AG08396 (cell line): ENCODE measurements at places on chromosomes 1 and 21.
A peak's percentile ranks its signal among the peaks of the same experiment; 100 is the strongest.

- no peak for DNase-seq
Measured at GRCh38 chr1:228455715-228456114, 31.5 kb upstream of the RNF187 start.

DNA sequence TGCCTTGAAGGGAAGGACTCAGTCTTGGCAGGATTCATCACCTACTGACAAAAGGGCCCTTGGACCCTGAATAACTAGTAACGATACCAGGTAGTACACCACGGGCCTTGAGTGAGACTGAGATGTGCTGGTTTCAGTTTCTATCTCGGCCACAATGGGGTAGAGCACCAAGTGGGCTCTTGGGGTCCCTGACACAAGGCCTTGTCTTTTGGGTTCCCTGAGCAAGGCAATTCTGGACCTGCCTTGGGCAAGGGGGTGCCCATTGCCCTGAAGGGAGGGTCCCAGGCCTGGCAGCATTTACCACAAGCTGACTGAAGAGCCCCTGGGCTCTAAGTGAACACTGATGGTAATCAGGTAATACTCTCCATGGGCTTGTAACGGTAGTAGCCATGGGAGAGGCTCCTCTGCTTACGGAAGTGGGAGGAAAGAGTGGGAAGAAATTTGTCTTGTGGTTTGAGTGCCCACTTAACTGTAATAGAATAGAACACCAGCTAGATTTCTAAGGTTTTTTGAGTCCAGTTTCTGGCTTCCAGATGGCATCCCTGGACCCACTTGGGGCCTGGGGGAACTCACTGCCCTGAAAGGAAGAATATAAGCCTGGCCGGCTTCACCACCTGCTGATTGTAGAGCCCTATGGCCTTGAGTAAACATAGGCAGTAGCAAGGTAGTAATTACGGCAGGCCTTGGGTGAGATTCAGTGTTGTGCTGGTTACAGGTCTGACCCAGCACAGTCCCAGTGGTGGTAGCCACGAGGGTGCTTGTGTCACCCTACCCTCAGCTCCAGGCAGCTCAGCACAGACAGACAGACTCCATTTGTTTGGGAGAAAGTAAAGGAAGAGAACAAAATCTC, 58.5 kb downstream of the WDR4 start:
- no peak for DNase-seq

DNA sequence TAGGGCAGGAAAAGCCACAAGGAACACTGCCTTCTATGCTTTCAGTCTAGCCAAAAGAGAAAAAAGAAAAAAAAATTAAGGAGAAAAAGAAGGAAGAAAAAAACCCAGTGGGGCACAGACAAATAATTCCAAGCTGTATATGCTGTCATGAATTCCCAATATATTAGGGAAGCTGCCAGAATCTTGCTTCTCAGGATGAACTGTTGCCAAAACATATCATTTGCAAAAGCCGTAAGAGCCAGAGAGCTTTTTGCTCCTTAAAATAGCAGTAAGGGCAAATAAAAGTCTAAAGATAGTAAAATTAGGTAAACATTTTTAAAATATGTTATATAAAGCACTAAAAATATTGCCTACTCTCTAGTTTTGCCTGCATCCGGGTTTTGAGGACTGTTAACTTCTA, 52.1 kb downstream of the PGM1 start:
- DNase-seq, result no peak

DNA sequence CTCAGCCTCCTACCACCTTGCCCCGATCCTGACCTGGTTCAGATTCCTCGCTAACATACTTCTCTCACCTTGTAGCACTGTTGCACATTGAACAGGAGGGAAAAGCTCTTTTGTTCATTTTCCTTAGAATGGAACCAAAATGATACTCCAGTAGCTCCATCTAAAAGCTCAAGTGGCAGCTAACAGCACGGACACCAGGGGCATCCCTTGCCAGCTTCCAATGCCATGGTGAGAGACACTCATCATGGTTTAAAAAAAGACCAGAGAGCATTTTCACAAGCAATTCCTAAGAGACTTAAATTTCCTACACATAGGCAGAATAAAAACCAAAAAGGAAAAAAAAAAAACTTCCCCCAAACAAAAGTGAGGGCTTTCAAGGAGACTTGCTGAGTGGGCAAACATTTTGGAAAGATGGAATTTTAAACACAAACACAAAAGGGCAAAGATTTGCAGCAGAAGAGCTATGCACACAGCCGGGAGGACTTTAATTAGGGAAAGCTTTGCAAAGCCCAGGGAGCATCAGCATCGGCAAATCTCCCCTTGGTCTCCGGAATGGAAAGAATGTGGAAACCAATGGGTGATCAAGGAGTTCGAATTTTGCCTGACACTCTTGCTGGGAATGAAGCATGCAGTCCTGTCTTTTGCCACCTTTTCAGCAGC, 84.3 kb downstream of the CAPZB start:
- no peak for DNase-seq

- DNase-seq, result no peak
Measured at GRCh38 chr1:244137725-244138124, 86.6 kb downstream of the ZBTB18 start.

GRCh38 chr1:55554611-55555010, 339.4 kb upstream of the USP24 start:
- DNase-seq, result no peak

GRCh38 chr1:33602271-33602670, 129.8 kb downstream of the ZSCAN20 start:
- DNase-seq, result no peak

GRCh38 chr1:218823291-218823900, 350.3 kb upstream of the LYPLAL1 start:
- DNase-seq, result peak; percentile 22

DNA sequence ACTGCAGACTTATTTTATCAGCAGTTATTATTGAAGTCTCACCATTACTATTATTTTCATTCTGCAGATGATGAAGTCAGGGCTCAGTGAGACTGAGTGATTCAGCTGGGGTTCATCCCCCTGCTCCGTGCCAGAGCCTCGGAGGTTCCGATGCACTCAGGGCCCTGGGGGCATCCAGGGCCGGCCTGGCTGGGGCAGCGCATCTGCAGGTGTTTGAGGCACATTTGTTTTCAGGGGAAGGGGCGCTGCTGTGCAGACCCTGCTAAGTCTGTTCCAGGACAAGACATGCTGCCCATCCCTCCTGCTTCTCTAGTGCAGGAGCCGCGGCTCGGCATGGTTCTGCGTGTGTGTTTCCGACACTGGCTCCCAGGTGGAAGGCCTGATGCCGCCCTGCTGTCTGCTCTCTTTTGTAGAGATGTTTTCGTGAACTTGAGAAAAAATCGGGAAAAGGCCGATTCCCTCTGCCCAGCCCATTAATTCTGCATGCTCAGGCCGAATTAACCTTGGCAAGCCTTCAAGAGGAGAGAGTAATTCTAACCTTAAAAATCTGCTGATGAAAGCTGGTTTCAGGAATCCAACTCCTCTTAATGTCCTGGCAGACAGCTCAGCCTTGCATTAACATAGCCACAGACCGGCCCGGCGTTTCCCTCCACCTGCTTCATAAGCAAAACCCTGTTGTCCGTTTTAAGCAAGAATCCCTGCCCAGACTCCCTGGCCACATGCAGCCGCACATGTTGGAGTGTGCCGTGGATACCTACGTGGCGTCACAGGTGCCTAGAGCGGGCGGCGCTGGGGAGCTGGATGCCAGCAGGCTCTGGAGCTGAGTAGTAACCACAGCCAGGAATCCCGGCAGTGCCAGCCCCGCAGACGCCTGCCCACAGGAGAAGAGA, 316.0 kb upstream of the VAMP3 start:
- DNase-seq, result no peak

DNA sequence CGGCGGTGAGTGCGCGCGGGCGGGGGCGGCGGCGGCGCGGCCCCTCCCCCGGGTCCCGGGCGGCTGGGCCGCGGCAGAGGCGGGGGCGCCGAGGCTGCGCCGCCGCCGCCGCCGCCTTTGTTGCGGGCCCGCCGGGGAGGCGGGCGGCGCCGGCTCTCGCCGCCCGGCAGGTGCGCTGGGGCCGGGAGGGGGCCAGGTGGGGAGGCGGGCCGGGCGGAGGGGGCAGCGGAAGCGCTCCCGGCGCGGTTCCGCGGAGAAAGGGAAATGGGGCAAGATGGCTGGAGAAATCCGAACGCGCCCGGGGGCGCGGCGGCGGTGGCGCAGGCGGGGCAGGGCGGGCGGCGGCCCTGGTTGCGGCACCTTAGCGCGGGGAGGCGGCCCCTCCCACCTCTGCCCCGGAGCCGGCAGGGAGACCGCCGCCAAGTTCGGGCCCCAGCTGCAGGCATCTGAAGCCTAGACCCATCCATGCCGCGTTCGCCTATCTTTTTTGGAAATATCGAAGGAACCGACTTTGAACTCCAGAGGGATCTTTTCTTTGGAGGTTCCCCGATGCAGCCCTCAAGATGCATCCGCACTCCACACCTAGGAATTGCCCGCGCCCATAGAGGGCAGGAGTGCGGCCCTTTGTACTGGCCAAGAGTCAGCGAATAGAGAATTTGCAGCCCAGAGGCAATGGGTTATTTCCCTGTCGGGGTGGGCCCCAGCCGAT, 479 bp downstream of the POGK start:
- peak; percentile 67 for DNase-seq

- peak; percentile 22 for DNase-seq
Measured at GRCh38 chr1:91026777-91027176, 4.9 kb upstream of the ZNF644 start.

DNA sequence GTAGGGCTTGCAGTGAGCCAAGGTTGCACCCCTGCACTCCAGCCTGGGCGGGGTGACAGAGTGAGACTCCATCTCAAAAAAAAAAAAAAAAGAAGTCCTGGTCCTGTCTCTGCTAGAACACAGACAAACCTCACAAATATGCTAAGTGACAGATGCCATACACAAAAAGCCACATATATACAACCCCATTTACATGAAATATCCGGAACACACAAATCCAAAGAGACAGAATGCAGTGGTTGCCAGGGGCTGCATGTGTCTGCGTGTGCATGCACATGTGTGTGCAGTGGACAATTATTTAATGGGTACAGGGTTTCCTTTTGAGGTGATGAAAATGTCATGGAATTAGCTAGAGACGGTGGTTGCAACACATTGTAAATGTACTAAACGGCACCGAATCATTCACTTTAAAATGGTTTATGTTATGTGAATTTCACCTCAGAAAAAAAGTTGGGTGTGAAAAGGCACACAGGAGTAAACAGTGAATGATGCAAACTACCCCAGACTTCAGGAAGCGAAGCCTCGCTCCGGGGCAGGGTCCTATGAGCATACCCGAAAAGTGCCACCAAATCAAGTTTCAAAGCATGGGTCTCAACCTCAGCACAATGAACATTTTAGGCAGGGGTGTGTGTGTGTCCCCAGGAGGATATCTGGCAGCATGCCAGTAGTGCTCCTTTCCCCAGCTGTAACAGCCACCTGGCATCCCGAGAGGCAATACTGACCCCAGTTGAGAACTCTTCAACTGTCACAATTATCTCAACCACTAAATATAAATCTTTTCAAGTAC, 48.3 kb downstream of the GNB1 start:
- DNase-seq, result no peak

DNA sequence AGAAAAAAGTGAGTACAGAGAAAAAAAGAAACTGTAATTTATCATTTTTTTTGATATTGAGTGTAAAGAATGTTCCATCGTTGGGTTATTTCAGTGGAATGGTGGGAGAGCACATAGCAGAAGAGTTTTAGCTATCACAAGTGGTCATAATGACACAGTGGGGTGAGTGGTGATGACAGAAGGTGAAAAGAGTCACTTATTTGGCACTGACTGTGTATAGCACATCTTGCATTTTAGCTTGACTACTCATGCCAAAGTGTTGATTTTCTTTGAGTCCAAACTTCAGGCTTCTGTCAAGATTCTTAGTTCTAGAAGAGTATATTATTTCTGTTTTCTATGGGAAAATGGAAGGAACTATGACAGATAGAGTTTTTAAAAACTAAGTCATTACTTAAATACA, 261.2 kb downstream of the GRIK1 start:
- no peak for DNase-seq

DNA sequence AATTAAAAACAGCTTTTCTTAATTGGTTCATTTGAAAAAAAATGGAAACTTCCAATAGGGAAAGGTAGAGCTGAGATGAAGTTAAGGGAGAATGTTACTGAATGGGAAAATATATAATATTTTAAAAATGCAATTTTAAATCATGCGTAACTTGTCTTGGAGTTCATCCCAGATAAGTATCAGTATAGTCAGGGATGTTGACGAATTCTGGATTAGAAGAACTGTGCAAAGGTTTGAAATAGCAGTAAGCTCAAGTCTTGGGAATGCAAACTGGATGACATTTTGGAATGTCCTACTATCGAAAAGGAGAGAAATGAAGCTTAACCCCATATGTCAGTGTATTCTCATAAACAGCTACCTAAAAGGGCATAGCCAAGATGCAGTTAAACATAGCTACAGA, 4.0 kb upstream of the ST6GALNAC3 start:
- no peak for DNase-seq

DNA sequence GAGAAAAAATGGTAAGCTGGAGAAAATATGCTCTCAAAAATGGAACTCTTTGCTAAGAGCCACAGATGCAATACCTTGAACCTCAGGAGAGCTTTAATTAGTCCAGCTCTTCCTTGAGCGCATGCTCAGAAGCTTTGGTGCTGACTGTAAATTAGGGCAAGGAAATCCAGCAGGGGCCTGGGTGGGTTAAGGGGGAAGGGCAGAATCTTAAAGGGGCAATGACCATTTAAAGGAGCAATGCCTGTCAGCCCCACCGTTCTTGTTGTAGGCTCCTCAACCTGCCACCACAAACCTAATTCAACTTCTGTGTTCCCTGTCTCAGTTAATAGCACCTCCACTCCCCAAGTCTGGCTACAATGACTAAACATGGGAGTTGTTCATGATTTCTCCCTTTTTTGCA, 6.8 kb upstream of the SLC22A15 start:
- no peak for DNase-seq

GRCh38 chr1:53276153-53276901, 38.0 kb upstream of the MAGOH start:
- no peak for DNase-seq

DNA sequence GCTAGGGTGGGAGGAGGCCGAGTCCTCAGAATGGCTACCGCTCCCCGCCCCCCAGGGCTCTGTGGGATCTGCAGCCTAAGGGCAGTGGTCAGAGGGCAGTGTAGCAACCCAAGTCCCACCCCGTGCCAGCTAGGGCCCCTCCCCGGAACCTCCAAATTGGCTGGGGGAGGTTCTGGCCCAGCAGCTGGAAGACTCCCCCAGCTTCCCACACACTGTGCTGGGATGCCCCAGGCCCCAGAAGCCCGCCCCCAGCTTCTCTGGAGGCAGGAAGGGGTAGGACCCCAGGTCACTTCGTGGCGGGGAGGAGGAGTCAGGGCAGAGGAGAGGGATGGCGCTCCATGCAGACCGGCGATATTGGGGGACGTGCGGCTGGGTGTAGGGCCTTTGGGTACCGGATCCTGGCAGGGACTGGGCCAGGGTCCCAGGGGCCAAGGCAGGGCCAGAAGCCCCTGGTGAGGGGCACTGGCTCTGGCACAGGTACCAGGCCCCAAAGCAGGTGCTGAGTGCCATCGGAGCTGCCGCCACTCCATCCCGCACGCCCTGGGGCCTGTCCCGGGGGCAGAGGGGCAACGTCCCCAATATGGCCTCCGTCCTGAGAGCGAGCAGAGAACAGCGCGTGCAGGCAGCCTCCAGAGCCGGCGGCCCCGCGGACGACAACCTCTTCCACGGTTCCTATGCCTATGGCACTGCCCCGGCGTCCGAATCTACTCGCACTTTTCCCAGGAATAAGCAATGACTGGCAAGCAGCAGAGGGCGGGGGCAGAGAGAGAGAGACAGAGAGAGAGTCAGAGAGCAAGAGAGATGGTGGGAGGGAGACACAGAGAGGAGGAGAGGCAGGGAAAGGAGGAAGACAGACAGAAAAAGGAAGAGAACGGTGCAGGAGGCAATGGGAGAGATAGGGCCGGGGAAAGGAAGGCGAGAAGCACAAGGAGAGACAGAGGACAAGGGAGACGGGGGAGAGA, 65.7 kb downstream of the RAP1GAP start:
- DNase-seq, result no peak

- no peak for DNase-seq
Measured at GRCh38 chr1:165543532-165544438, at the start of gene LRRC52. Gene LRRC52, plus strand, starts transcription at chr1:165544000. Its CDS starts 297 bp downstream, at chr1:165544297.
